ENCODE measurements at places on chromosomes 2 and 18. TPM values are rescaled to one million over a fixed set of nuclear protein-coding genes. Genes with fewer than 3 reads are reported as not detected.
A peak's percentile ranks its signal among the peaks of the same experiment; 100 is the strongest.

- no peak overlapping the region for H3K4me3 ChIP-seq
- H3K4me1 ChIP-seq: peaks cover 6% of the 10 kb centered on the region
- H3K27me3 ChIP-seq: no peaks in the 10 kb centered on the region
- H3K36me3 ChIP-seq: peaks cover 12% of the 10 kb centered on the region
- no peak overlapping the region for H3K27ac ChIP-seq
Observed at GRCh38 chr18:12310762-12311161, 2.7 kb downstream of the TUBB6 start.

Gene CCDC121
- total RNA-seq: 2.8 TPM

- no peak for DNase-seq
- H3K27me3 ChIP-seq: no peaks in the 10 kb centered on the region
- no peaks in the 10 kb centered on the region for H3K36me3 ChIP-seq
- no peak overlapping the region for H3K4me3 ChIP-seq
Observed at GRCh38 chr18:63817441-63818051, 42.3 kb downstream of the SERPINB7 start.

DNA sequence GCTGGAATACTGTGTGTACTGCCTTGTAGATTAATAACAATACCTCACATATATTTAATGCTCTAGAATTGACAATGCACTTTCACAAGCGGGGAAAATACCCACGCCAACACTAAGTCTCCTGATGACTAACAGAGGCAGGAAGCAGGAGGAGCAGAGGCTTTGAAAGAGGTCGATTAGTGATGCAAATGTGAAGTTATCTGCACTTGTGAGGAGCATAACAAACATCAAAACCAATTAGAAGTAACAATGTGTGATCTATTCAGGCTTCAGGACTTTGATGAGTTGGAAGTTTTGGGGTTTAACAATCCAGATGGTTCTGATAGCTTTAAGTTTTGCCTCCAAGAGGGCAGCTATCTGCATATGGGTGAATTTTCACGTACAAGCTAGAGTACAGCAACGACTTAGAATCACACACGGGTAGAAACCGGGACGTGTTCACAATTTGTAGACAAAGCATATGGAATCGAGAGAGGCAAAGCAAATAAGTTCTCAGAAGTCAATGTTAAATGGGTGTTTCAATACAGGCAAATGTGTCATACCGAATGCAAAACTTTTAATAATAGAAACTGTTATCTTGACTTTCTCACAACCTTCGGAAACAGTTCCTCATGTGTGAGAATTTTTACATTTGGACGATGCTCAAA is 114.5 kb downstream of the METTL8 start:
- no peaks in the 10 kb centered on the region for H3K27me3 ChIP-seq
- DNase-seq: peak; percentile 45

Gene NPAS2
- 99.5 TPM for total RNA-seq

GRCh38 chr18:49123431-49123830 is 172.7 kb upstream of the SMAD7 start:
- H3K36me3 ChIP-seq: no peaks in the 10 kb centered on the region
- no peaks in the 10 kb centered on the region for H3K27me3 ChIP-seq
- no peaks in the 10 kb centered on the region for H3K4me1 ChIP-seq

- H3K4me3 ChIP-seq: peak overlapping the region; percentile 32
- no peaks in the 10 kb centered on the region for H3K4me1 ChIP-seq
- H3K27me3 ChIP-seq: no peaks in the 10 kb centered on the region
- no peak overlapping the region for H3K27ac ChIP-seq
- no peak for DNase-seq
Observed at GRCh38 chr2:45008296-45009129, 739 bp downstream of the SIX2 start.

DNA sequence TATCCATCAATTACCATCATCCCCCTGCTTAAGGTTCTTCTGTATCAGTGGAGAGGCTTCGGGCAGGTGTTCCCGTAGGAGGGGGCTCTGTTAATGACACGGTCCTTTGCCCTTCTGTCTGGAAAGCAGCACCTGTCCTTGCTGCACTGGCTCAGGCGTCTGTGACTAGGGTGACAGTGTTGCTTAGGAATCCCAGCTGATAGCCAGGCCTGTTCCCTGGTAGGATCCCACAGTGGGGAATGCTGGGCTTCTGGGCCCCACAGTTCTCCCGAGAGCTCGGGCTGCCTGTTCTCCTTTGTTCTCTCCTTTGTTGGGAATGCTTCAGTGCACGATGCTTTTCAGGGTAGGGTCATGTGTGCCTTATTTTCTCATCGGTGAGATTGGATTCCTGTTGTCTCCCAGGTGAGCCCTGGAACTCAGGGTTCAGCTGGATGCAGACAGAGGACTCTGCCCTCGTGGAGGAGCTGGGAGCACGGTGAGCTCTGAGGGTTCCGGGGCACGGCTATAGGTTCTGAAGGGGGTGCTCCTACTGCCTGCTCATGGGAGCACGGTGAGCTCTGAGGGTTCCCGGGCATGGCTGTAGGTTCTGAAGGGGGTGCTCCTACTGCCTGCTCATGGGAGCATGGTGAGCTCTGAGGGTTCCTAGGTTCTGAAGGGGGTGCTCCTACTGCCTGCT is 9.6 kb downstream of the SNTG2 start:
- no peak overlapping the region for H3K27ac ChIP-seq
- H3K36me3 ChIP-seq: no peaks in the 10 kb centered on the region
- DNase-seq: no peak
- H3K4me3 ChIP-seq: no peak overlapping the region
- no peaks in the 10 kb centered on the region for H3K4me1 ChIP-seq

DNA sequence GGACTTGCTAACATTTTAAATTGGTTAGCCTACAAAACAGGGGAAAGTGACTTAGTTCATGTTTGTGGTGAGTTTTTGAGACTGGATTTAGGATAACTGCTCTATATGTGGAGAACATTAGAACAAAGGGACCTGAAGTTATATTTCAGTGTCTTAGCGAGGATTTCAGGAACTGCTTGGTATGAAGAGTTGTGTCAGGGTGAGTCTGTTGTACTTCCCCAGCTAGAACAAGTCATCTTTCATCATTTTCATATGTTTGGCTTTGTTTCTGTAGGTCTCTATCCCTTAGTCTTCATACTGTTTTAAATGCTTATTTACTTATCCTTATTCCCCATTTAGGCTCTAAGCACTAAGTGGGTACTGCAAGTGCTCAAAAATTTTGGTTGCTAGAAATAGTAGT is 41.9 kb downstream of the KCMF1 start:
- no peak overlapping the region for H3K27ac ChIP-seq
- H3K27me3 ChIP-seq: no peaks in the 10 kb centered on the region
- H3K4me3 ChIP-seq: no peak overlapping the region
- no peak for DNase-seq

DNA sequence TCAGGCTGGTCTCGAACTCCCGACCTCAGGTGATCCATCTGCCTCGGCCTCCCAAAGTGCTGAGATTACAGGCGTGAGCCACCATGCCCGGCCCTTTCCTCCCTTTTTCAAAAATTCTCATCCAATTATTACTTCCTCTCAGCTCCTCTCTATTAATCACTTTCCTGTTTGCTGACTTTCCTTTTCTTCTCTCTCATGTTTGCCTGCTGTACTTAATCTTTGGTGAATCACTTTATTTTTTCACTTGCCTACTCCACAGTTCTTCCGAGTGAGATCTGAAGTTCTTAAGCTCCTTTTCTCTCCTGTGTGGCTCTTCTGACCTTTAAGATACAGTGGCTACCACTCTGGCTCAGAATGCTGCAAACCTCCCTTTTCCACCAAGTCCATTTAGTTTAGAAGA is 126.3 kb upstream of the SERTAD2 start:
- no peak overlapping the region for H3K27ac ChIP-seq
- DNase-seq: no peak
- no peaks in the 10 kb centered on the region for H3K36me3 ChIP-seq
- no peaks in the 10 kb centered on the region for H3K4me1 ChIP-seq
- no peak overlapping the region for H3K4me3 ChIP-seq

DNA sequence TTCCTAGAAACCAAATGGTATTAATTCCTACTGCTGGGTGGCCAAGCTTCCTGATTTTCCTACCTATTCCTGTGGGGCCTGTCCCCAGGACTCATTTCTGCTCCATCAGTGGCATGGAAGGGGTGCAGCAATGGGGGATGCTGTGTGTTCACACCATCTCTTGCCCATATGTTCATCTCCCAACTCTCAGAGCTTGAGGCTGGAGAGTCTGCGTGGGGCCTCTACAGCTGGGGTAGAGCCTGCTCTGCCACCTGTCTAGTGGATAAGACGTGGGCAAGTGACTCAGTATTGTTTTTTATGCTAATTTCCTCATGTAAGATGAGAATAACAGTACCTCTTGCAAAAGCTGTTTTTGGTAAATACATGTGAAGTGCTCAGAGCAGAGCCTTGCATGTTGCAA is 149.8 kb downstream of the ACTR3 start:
- no peaks in the 10 kb centered on the region for H3K27me3 ChIP-seq
- H3K36me3 ChIP-seq: no peaks in the 10 kb centered on the region
- DNase-seq: no peak
- H3K4me1 ChIP-seq: no peaks in the 10 kb centered on the region
- H3K4me3 ChIP-seq: no peak overlapping the region

DNA sequence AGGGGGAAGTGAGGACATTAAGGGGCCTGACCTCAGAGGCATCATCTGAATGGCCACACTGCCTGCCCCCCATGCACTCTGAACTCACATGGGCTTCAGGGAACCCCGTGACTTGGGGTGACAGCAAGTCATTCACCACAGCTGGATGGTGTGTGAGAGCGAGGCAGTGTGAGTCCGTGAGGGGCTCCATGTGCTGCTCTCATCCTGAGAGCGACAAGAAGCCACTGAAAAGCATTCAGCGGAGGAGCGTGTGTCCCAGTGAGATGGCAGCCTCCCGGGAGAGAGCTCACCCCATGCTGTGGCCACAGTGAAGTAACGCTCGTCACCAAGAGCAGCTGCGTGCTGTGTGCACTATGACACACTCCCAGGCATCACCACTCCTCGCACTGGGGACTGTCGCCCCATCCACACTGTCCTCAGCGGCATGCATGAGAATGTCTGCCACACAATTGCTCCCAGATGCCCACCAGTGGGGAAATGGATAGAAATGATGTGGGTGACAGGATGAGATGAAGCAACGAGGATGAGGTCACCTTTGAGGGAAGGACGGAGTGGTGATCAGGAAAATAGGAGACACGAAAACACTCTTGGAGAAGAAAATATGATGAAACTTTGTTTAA is 213.0 kb upstream of the RAB6C start:
- no peak for DNase-seq
- no peak overlapping the region for H3K27ac ChIP-seq
- no peak overlapping the region for H3K4me3 ChIP-seq
- no peaks in the 10 kb centered on the region for H3K36me3 ChIP-seq

DNA sequence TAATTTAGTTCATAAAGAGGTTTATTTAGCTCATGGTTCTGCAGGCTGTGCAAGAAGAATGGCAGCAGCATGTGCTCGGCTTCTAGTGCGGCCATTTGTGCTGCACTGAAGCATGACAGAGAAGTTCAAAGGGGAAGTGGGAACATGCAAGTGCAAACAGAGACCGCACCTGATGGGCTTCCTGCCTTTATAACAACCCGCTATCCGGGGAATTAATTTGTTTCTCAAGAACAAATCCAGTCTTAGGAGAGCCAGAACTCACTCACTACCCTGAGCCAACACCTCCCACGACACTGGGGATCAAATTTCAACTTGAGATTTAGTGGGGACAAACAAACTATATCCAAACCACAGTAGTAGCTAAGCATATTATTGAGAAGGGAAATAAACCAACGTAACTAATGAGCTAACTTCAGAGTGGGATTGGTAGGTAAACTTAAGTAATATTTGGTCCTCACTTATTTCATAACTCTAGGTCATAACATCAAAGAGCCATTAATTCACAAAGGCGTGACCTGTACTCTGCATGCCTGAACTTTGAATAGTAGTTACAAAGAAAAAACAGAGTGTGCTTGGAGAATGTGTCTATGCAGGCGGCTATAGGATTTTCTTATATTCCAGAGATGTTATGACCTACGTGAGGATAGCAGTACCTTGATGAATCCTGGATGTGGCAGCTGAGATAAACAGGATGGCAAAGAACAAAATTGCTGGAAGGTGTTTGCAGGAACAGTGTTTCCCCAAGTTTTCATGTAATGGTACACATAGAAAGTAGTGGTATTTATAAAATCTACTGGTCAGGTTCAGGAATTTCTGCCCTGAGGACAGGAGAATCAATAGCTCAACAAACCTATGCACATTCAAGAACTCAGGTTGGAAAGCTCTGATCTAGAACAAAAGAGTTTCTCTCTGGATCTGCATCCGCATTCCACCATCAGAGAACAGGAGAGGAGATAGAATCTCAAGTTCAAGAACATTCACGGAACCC is 845.9 kb upstream of the ID2 start:
- no peak overlapping the region for H3K27ac ChIP-seq
- no peak for DNase-seq
- no peaks in the 10 kb centered on the region for H3K27me3 ChIP-seq
- no peaks in the 10 kb centered on the region for H3K36me3 ChIP-seq

Gene TSPYL6
- not detected for total RNA-seq

Gene RAX
- not detected for total RNA-seq

DNA sequence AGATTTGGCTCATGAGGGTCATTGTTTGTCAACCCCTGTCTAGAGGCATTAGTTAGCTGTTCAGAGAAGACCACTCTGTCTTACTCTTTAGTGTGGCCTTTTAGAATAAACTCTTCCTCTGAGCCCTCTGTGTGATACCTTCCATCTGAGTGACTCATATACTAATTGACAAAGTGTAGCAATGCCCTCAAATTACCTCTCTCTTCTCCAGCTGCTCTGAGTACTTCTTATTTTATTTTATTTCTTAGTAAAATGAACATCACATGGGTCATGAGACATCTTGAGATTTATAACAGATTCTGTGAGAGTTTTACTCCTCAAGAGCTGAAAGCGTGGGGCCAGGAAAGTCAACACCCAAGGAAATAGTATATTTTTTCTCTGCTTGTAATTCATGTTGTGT is 67.4 kb downstream of the KCTD18 start:
- H3K4me3 ChIP-seq: no peak overlapping the region
- no peak overlapping the region for H3K27ac ChIP-seq
- H3K4me1 ChIP-seq: no peaks in the 10 kb centered on the region
- H3K36me3 ChIP-seq: peaks cover 16% of the 10 kb centered on the region

DNA sequence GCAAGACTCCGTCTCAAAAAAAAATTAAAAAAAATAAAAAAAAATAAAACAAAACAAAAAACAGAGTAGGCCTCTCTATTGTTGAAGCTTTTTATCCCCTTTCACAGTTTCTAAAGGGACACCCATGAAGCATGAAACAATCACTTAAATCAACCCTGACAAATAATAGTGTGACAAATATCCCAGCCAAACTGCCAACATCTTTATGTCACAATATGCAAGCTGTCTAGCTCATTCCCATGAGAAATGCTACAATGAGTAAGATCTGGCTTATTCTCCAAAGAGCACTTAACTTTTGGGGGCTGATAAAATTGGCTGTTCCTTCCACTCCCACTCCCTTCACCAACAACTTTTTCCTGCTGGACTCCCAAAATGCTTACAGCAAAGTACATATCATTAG is 21.7 kb upstream of the ABCA12 start:
- no peaks in the 10 kb centered on the region for H3K27me3 ChIP-seq
- no peaks in the 10 kb centered on the region for H3K4me1 ChIP-seq
- H3K36me3 ChIP-seq: no peaks in the 10 kb centered on the region
- H3K4me3 ChIP-seq: no peak overlapping the region
- no peak overlapping the region for H3K27ac ChIP-seq

Gene PHOSPHO2
- 6.6 TPM for total RNA-seq

GRCh38 chr18:76496194-76496890 is 1.3 kb upstream of the ZNF516 start:
- H3K4me3 ChIP-seq: peak overlapping the region; percentile 91
- peak; percentile 67 for DNase-seq
- peaks cover 16% of the 10 kb centered on the region for H3K4me1 ChIP-seq
- H3K27ac ChIP-seq: peak overlapping the region; percentile 91
- H3K36me3 ChIP-seq: no peaks in the 10 kb centered on the region

Gene C2orf78
- not detected for total RNA-seq
